Foreskin keratinocyte (primary cell): ENCODE measurements at places on chromosomes 7 and 10. TPM values are rescaled to one million over a fixed set of nuclear protein-coding genes. Genes with fewer than 3 reads are reported as not detected.
A peak's percentile ranks its signal among the peaks of the same experiment; 100 is the strongest.

DNA sequence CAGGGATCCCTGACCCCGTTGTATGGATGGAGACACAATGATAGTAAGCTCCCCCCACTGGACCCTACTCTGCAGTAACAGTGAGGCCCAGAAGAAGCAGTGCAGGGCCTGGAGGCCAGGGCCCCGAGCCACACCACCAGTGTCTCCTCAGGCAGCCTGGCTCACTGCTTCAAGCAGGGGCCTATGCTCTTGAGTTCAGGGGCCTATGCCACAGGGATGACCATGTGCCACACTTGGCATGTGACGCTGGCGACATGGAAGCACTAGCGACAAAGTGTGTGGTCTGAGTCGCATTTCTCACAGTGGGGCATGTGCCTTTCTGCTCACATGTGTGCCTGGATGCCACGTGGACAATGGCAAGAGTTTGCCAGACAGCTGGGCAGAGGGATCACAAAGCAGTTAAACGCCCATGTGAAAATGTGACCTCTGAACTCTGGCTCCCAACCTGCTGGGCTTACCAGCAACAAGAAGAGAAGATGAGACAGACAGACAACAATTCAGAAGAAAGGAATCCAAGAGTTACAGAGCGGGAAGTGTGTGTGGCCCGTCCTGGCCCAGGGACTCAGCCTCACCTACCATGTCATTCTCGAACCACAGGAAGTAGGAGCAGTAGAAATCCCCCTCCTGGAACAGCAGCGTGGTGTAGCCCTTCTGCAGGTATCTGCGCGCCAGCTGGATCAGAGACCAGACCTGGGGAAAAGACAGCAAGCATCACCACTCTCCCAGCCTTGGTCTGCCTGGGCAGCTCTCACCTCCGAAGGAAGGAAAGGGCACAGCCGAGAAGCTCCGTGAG, 4.7 kb upstream of the PYROXD2 start:
- no peak for DNase-seq

DNA sequence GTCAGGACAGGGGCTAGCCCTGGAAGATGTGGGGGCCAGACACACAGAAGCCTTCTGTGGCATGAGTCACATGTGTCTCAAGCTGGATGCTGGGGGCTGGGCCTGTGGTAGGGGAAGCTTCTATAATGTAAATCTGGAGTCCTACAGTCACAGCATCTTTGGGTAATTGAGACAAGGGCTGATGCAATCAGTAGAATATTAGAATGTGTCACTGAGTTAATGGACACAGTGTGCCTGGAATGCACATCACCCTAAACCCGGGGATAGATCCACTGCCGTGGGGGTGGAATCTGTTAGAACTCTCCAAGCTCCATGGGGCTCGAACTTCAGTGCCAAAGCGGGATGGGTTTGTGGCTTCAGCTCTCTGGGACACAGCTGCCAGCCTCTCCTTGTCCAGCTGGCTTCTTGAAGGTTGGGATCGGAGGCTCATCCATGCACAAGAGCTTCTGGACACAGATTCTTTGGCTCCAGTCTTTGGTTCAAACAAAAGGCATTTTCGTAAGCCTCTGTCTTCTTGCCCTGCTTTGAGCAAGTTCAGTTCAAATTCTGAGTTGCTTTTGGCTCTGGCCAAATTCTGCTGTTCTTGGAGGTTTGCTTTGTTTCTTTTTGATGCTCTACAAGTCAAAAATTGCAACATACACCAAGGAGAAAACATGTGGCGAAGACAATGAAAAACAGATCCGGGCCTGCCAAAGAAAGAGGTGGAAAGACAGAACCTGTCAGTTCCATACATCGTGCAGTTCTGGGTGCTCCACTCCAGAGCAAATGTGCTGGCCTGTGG, 194.8 kb upstream of the ZNF32 start:
- DNase-seq, result no peak

DNA sequence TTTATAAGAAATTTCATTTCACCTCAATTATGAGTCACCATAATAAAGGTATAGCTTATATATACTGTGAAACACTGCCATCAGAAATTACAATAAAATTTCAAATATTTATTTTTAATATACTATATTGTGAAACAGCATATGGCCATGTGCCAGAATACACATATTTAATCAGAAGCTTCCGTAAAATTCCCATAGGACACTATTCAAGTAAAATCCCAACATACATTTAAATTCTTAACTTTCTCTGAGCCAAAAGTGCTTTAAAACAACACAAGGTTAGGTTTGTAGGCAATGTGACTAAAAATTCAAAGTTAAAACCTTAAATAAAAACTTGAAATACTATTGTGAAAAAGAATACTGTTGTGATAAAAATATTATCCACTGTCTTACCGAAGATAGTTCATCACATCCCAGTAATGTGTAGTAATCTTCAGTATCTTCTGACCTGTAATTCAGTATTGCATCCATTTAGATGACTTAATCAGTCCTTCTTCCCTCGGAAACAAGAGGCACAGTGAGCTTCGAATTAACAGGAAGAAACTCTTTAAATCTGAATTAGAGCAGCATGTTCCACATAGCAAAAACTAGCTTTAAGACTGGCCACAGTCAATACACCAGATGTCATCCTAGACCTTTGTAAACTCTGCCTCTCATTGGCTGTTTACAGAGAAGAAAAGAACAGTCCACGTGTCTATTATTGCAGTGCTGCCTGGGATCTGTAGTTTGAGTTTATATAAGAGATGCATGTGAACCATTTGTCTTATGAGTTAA, at the start of gene DNAJC12:
DNAJC12 (minus strand) TSS at position 648 of the 774 bp plus-strand sequence; CDS start at position 471, 177 bp downstream.
- no peak for DNase-seq

GRCh38 chr7:50707236-50708006, 75.3 kb downstream of the GRB10 start:
- no peak for DNase-seq

DNA sequence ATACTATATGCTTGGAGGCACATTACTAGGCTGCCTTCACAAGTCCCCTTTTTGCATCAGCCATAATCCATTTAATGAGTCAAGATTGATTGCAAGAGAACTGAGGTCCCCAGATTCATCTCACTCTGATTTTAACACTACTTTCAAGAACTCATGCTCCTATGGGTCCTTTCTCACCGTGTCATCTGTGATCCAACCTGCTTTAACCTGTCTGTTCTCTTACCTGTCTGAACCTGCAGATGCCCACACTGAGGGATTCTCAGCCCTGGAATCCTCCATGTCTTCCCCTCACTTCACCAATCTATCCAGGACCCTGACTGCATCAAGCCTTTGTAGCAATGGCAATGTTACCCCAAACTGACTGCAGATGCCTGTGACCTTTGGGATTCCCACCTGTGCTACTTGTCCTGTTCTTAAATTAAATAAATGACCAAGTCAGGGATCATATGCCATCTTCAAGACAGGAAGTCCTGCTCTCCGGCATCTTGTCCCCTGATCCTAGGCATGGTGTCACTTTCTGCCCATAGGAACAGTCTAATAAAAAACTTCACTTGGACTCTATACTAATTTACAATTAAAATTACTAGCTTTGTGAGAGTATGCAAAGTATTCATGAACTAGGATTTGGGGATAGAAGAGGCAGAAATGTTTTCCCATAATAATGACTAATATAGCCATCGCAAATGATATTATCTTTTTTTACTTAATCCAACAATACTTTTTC, 25.9 kb upstream of the GOT1 start:
- peak; percentile 55 for DNase-seq

GRCh38 chr7:1593091-1593866, 23.4 kb upstream of the PSMG3 start:
- no peak for DNase-seq

ARHGEF35 gene
- total RNA-seq, result 13.7 and 29.0 TPM in 2 replicates
